ENCODE measurements at places on chromosomes 7 and 10.

- DNase-seq = no peak
Observed at GRCh38 chr7:7138897-7139296, 43.4 kb upstream of the C1GALT1 start.

DNA sequence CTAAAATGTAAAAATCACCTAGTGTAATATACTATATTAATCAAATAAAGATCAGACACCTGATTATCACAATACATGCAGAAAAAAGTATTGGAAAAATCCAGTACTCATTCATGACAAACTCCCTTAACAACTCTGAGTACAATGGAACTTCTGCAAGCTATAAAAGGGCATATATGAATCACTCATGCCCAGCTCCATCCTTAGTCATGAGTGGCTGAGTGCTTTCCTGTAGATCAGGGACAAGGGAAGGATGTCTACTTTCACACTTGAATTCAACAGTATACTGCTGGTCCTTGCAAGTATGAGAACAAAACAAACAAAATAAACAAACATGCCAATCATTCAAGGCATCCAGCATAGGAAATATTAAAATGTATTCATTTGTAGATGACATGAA lies 116.5 kb downstream of the ADARB2 start:
- no peak for DNase-seq

DNA sequence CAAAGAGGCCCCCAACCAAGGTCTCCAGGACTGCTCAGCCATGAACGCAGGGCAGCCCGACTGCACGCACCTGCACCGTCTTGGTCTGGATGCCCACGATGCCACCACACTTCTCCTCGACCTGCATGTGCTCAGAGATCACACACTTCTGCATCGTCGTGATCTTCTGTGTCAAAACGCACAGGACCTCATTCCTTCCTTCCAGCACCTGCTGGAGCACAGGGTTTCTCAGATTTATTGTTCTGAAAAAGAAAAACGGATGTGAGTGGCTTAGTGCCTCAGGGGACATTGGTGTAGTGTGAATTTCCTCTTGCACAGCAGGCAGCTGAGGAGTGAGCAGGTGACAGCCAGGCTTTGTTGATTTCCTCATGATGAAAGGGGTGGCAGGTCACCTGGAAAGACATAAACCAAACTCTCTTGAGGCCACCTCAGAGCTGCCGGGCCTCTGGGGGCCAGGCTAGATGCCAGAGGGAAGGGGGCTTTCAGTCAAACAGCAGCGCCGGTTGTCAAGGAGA lies 38.2 kb downstream of the GSDME start:
- DNase-seq = no peak

GRCh38 chr10:115903845-115904244 lies 369.2 kb downstream of the GFRA1 start:
- no peak for DNase-seq

DNA sequence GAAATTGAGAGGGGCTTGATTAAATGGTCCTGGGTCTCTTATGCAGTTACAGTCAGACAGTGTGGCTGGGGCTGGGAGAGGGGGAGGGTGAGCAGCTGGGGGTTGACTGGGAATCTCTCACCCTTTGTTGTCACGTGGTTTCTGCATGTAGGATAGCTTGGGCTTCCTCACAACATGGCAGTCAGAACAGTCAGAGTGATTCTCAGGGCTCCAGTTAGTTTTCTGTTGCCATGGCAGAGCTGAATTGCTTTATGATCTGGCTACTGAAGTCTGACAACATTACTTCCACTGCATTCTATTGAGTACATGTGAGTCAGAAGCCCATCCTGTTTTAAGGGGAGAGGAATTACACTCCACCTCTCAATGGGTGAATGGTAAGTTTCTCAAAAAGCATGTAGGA lies 102.7 kb downstream of the WDR11 start:
- DNase-seq = no peak

DNA sequence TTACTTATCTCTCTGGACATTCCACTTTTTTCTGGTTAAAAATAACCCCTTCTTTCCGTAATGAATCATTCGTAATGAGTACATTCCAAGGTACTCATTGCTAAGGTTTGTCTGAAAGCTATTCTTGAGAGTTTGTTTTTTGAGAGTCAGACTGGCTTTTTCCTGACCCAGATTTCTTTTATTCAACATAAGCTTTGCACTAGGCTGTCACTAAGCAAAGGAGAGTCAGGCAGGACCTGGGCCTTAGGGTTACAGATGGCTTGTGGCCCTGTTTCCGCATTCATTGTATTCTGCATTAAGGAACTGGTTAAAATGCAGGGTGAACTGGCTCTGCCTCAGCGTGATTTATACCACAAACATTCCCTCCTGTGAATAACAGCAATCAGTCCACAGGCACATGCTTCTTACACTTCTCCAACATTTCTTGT lies 84.1 kb downstream of the POM121L12 start:
- no peak for DNase-seq

DNA sequence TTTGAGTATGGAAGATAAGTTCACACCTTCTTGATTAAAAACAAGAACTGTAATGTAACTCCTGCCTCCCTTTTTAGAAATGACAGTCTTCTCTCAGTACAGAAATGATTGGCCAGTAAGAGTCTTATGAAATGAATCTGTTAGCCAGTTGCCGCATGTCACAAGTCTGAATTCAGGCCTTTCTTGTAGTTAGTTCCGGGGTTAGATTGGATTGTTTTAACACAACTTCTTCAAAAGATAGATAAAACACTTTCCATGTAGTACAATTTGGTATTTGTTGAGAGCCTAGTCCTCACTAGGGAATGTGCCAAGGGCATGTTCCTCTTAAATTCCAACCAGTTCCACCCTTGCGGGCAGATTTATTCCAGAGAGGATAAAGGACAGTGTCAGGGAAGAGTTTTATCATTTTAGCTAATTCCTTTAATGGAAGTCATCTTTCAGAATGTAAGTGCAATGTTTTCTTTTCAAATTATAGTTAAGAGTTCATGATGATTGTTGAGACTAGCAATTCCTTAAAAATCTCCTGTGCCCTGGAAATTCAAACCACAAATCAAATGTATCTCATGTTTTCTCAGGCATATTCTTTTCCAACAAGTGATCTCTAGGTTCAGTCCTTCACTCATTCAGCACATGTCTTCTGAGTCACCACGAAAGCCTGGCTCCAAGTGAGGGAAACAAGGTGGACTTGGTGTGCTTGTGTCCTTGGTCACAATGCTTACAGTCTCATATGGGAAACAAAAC lies 4.1 kb downstream of the FHIP2A start:
- DNase-seq = no peak

GRCh38 chr10:76433161-76434005 lies 1002.0 kb downstream of the LRMDA start:
- no peak for DNase-seq

- DNase-seq = no peak
Observed at GRCh38 chr7:113247198-113247597, 128.8 kb upstream of the SMIM30 start.

- DNase-seq = no peak
Observed at GRCh38 chr10:94200146-94200837, 162.4 kb downstream of the NOC3L start.

GRCh38 chr7:134101716-134102115 lies 25.4 kb upstream of the LRGUK start:
- DNase-seq = no peak

DNA sequence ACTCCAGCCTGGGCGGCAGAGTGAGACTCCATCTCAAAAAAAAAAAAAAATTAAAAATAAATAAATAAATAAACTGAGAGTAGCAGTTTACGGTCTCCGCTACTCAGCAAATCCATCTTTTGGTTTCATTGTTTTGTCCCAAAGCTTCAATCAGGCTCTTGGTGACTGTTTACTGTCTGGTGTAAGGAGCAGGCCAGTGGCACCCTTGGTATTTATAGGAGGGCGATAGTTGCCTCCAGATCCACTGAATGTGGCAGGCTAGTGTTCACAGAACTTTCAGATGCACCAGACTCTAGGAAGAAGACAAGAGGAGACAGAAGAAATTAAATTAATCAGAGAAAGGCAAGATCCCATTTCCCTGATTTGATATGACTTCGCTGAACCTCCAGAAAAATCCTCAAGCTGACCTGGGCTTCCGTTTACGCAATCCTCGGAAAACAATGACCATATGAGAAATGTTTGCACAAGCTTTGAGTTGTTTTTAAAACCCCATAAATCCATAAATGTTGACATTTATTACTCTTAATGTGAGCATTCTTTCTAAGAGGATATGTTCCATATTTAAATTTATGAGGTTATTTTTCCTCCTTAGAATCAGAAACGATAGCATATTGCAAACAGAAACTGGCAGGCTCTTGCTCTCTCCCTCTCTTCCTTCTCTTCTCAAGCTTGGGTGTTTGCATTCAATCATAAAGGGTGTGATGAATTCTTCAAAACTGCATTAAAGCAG lies 7.1 kb upstream of the MUC3A start:
- no peak for DNase-seq

DNA sequence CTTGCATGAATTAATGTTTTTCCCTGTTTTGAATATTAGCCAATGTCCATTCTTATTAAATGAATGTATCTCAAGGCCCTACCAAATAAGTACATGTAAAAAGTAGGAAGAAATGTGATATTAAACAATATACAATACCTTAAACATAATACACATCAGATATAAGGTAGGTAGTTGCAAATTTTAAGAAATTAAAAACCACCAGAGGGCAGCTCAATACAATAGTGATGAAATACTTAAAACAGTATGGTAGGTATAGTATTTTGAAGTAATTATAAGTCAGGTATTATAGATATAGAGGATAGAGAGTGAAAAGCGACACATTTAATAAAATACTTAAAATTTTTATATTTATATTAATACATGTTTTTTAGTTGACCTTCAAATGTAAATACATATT lies 43.6 kb upstream of the CDK14 start:
- DNase-seq = no peak

- DNase-seq = no peak
Observed at GRCh38 chr10:7186387-7187018, 224.3 kb downstream of the SFMBT2 start.

GRCh38 chr7:55191926-55192692 lies 173.0 kb upstream of the LANCL2 start:
- DNase-seq = no peak

DNA sequence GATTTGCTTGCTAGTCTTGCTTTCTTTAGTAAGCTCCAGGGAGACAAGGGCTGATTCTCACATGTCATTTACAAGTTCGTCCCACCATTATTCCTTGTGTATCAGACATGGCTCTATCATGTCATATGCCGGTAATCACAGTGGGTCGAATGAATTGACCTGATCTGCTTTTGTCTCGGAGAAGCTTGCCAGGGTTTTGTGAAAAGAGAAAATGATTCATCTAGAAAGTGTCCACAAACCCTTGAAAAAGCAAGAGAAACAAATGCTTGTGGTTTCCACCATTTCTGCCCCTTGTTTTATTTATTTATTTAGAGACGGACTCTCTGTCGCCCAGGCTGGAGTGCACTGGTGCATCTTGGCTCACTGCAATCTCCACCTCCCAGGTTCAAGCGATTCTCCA lies 278.5 kb downstream of the TCF7L2 start:
- no peak for DNase-seq

GRCh38 chr10:73920089-73920488 lies 9.2 kb downstream of the PLAU start:
- no peak for DNase-seq

GRCh38 chr7:116185450-116185849 lies 24.9 kb upstream of the TES start:
- no peak for DNase-seq

- no peak for DNase-seq
Observed at GRCh38 chr10:69847883-69848282, 46.2 kb downstream of the COL13A1 start.

DNA sequence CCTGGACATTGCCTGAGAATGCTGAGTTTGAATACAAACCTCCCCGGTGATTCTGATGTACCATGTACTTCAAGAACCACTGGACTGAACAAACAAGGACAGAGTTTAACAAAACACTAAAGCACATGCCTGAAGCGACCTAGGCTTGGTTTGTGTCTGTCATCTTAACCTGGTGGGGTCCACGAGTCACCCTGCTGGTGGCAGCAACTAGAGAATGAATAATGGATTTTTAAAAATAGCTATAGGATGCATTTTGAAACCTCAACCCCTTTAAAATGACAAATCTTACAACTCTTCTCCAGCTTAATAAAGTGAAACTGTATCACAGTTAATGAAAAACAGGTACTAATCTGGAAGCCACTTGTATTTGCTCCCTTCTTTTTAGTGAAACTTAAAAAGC lies 25.2 kb downstream of the CDHR3 start:
- no peak for DNase-seq

DNA sequence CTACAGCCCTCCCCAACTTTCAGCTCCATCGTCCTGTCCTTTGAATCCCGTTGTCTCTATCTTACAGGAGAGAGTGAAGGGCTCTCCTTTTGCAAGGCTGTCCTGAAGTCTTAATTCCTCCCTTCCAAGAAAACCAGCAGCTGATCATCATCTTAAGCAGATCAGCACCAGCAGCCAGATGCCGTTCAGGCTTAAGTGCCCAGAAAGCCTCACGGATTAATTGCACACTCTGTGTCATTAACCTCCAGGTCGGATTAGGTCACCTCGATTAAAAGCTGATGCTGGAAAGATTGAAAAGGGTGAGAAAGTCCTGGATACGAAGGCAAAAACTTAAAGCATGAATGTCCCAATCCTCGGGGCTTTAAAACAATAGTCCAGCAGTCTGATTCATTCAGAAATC lies 24.8 kb upstream of the ADARB2 start:
- no peak for DNase-seq

GRCh38 chr10:28171468-28172222 lies 131.2 kb downstream of the MPP7 start:
- DNase-seq = no peak

GRCh38 chr7:64838691-64839090 lies 44.5 kb downstream of the ZNF138 start:
- no peak for DNase-seq

DNA sequence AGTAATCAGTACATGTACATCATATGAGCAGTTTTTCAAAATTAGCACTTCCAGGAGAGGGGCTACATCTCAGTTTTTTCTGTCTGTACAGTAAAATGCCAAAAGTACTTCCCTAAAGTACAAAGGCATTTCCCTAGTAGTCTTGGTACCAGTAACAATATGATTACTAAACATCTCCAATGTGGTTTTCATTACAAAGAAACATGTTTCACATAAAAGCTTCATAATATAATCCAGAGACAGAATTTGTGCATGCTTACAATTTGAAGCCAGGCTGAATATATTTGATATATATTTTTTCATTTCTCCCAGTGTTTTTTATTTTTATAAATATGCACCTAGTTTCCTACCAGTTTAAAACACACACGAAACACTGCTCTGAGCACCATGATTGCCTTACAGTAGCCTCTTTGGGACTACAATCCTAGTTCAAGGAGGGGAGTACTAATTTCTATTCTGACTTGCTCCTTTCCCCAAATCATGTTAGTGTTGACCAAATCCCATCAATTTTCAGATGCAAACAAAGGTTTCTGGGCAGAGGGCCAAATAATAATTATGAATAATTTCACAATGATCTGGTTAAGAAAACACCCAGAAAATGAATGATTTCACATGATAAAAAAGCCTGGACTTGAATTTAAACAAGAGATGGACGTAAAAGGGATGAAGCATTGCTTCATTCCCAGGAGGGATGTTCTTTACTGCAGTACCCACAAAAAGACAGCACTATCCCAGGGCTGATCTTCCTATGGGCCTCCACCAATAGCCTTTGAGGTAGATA lies 201.3 kb downstream of the SLC25A13 start:
- no peak for DNase-seq
